Stimulated activated CD8-positive, alpha-beta memory T cell treated with anti-CD3 and anti-CD28 coated beads, Interleukin-2, amount 100 ng/mL, for 1 hour (primary cell): ENCODE measurements at places on chromosomes 11 and 22.

DNA sequence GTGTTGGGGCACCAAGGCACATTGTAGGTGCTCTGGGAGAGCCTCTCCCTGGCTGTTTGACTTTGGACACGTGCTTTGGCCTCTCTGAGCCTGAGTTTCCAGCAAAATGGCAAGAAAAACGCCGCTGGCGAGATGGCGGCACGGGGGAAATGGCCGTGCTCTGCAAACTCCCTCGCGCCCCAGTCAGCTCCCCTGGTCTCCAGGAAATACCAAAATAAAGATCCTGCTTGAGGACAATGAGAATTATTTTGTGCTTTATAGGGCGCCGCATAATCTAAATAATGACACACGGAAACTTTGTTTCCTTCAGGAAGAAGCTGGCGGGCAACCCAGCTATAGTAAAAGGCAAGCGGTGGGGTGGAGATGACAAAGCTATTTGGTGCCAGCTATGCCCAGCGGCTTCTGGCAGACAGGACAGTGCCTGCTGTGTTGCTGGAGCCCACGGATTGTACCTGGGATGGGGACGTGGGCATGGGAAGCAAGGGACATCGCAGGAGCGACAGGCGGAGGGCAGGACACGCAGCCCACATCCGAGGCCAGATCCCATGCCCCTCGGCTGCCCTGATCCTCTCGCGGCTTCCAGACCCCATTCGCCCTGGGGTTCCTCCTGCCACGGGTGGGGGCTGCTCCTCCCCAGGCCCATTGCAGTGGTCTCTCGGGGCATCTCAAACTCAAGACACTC is 26.3 kb upstream of the RFPL3 start:
- no peak for DNase-seq

DNA sequence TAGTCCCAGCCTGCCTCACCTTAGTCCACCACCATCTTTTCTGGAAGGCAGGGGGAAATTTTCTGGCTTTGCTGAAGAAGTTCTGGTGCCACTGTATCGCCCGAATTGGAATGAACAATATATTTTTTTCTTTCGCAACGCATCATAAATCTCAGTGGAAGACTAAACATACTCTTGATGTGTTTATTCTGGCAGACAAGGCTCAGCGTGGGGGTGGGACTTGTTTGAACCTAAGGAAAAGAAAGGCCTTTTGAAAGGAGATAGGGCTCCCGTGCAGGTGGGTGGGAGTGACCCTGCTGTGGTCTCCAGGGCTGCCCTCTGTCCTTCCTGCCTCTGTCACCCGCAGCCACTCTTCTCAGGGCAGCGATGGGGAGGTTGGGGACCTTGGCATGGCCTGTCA is 42.5 kb downstream of the CD82 start:
- DNase-seq: no peak

DNA sequence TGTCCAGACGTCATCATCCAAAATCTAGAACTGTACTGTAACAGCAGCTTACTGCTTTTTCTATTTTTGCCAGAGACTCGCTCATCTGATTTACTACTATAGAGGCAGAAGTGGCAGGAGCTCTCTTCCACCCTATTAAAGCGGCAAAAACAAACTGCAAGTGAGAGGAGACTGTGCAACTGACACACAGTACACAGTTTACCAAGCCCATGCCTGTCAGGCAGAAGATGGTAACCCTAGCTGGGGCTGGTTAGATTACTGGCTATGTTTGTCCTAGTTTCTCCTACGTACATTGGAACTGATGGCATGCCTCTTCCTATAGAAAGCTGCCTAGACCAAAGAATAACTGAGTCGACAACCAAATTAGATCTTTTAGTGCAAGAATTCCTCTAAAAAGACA is 51.8 kb downstream of the CELF1 start:
- DNase-seq: no peak

GRCh38 chr22:45006111-45006963 is 3.5 kb downstream of the PHF21B start:
- DNase-seq: no peak

DNA sequence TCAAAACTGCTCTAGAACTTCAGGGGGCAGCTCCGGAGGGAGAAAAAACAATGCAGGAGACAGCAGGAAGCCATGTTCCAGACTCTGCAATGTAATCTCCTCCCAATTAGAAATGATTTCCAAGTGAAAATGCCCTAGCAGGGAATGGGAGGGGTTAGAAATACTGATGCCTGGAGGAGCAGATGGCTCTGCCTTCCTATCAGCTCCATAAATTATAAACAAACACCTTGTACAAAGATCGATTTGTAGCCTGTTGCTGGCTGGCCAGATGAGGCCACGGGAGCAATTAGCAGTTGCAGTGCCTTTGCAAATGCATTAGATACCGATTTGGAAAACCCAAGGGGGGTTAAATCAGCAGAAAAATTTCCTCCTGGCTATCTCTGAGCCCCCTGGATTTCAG is 46.6 kb upstream of the CHRM4 start:
- DNase-seq: no peak

GRCh38 chr11:76361374-76361773 is 19.6 kb downstream of the THAP12 start:
- no peak for DNase-seq

DNA sequence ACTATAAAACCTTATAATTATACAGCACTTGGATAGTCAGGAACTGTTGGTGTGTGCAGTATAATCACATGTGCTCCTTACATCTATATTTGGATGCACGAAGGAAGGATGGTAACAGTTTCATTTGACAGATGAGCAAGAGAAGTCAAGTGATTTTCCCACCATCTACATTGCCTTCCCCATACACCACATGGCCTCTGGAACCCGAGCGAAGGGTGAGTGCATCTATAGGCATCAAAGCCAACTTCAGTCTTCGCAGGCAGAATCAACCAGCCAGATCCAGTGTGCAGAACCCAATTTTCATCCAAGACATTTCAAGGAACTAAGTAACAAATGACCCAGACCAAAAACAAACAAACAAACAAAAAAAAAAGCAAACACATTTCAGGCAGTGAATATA is 85.1 kb upstream of the BLID start:
- no peak for DNase-seq

GRCh38 chr11:18264035-18264434 is 2.0 kb upstream of the SAA1 start:
- no peak for DNase-seq

GRCh38 chr11:2306452-2306823 is 4.6 kb downstream of the TSPAN32 start:
- no peak for DNase-seq

DNA sequence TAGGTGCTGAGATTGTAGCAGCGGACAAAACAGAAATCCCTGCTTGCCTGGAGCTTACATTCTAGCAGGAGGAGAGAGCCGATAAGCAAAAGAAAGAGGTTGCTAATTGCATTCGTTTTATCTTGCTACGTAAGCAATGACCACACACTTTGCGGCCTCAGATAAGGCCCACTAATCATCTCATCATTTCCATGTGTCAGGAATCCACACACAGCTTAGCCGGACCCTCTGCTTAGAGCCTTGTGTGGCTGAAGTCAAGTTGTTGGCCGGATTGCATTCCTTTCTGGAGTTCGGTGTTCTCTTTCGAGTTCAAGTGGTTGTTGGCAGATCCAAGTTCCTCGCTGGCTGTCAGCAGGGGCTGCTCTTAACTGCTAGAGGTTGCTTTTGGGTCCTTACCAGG is 101.6 kb downstream of the CHST1 start:
- no peak for DNase-seq

DNA sequence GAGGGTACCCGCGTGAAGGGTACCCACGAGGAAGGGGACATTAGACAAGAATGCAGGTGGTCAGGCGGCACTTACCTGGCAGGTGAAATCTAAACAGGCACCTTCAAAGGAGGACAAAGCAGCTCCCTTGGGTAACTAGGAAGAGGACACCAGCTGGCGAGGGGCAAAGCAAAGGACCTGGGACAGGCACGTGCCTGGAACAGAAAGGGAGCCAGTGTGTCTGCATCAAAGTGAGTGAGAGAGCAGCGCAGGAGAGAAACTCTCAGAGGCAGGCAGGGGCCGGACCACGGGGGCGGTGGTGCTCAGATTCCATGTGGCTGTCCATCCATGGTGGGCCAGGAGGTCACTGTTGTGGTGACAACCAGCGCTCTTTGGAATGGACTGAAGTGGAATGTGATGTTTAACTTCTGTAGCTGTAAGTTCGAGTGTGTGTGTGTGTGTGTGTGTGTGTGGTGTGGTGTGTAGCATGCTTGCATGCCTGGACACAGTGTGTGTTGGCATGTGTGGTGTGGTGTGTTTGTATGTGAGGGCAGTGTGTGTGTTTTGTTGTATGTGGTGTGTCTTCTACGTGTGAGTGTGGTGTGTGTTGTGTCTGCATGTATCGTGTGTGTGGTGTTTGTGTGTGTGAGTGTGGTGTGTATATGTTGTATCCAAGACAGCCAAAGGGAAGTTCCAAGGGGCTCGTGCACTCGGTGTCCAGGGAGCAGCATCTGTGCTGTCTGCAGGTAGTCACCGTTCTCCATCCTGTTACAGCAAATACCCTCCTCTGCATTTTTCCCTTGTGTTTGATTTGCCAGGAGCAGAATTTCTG is 86.4 kb downstream of the CDKN1C start:
- no peak for DNase-seq

GRCh38 chr11:30016588-30017363 is at the start of gene KCNA4:
Gene KCNA4, minus strand, starts transcription at chr11:30017030. Its CDS starts 4,352 bp downstream, at chr11:30012678.
- DNase-seq: no peak

- no peak for DNase-seq
These were observed 778 bp downstream of the KDELR3 start for GRCh38 chr22:38468443-38469305.

- no peak for DNase-seq
These were observed 42.3 kb upstream of the HMGXB4 start for GRCh38 chr22:35214968-35215367.

DNA sequence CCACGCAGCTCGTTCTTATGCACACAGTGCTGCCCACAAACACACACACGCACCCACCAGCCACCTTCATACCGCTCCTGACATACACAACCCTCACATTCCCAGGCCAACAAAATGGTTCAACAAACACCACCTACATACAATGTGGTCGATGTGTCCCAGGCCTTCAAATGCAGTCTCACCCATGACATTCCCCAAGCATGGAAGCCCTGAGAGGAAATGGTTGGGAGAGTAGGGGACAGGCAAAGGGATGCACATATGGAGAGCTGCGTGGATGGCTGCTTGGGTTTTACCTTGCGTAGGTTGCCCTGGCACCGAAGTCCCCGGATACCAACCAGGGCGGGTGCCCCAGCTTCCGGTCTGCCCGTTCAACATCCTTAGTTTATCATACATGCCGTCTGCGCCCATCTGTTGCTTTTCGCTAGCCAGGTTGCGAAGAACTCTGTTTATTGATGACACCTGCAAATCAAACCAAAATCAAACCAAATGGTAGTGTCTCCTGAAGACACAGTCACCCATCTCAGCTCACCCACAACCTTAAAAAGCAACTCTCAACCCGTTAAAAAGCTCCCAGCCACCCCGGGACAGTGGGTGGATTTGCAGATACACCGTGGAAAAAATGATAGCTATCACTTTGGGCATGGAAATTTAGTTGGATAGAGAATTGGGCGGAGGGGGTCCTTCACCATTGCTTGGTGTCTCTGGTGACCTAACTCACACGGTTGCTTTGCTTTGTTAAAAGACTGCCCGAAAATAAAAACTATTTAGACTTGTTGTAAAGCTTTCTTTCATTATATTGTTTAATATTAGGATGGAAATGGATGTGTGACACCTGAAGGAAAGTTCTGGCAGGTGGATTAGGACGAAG is 10.5 kb downstream of the PAX6 start:
- no peak for DNase-seq

DNA sequence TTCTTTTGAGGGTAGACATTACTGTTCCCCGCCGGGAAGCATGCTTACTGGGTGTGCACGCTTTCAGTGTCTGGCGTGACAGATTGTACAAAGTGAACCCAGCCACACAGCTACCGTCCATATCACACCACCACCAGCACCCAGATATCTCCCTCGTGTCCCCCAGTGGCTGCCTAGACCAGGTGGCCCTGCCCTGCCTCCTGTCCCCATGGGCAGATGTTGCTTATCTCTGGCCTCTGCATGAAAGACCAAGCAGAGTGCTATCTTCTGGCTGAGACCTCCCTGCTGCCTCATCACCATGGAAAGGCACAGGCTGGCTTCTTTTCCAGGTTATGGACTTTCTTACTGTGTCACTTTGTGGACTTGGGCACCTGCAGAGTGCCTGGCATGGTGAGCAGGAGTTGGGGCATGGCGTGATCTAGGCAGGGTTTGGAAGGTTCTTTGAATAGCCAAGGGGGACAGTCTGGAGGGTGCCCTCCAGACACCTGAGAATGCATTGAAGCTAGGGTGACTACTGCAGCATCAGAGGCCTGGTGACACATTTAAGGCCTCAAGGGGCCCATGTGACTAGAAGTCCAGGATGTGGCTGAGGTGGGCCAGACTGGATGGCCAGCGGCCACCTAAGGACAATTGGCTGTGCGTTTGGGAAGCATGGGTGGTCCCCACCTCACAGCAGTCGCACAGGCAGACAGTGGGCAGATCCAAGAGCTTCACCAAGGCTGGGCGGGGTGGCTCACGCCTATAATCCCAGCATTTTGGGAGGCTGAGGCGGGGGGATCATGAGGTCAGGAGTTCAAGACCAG is 4.7 kb downstream of the TANGO2 start:
- DNase-seq: no peak

DNA sequence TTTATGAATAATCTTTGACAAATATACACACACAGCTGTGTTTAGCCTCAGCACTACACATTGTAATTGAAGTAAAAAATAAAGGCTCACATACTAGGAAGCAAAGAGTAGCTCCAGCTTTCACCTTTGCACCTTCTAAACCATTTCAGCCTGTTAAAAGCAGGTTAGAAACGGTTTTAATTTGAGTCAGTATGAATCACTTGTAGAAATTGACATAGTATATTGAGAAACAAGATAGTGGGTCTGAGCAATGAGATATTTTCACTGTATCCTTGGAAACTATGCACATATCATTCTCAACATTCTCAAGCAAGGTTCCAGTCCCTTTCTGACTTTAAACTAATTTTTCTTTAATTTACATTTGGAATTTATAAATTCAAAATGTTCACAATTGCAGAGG is 380.3 kb downstream of the AASDHPPT start:
- no peak for DNase-seq

DNA sequence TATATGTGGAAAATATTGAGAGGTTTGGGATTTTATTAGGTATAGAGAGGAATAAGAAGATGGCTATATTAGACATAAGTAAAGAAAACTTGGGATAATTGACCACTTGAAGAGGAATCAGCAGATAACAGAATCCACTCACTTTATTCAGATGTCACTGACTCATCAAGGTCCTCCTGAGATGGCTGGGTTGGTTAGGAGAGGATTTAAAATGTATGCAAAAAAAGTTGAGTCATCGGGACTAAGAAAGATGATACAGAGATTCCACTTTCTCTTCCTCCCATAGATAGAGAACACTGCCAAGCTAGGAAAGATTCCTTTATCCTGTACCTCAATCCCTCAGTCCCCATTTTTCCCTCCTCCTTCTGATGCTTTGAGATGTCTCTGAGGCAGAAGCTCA is at the start of gene OR6A2:
TSS of gene OR6A2 (minus strand) at position 288 of the 400 bp plus-strand sequence. CDS start 3,981 bp downstream, outside the sequence.
- DNase-seq: no peak

- DNase-seq: no peak
These were observed 78.3 kb downstream of the RPL27A start for GRCh38 chr11:8760896-8761295.

DNA sequence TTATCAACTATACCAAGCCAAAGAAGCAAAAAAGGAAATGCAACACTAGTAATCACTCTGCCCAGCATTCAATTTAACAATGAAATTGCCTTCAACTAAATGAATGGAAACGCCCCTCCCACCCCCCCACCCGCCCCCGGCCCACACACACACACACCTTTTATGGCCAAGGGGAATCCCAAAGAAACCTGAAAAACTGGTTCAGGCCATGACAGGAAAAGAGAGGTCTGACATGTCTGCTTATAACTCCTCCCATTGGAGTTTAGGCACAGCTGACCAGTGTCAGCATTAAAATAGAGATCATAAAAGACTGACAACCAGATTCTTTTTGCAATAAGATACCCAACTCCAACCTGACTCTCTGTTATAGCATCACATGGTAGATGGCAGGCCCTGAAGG is 42.6 kb downstream of the ACER3 start:
- DNase-seq: no peak
